ENCODE measurements at places on chromosomes 6 and 20.

DNA sequence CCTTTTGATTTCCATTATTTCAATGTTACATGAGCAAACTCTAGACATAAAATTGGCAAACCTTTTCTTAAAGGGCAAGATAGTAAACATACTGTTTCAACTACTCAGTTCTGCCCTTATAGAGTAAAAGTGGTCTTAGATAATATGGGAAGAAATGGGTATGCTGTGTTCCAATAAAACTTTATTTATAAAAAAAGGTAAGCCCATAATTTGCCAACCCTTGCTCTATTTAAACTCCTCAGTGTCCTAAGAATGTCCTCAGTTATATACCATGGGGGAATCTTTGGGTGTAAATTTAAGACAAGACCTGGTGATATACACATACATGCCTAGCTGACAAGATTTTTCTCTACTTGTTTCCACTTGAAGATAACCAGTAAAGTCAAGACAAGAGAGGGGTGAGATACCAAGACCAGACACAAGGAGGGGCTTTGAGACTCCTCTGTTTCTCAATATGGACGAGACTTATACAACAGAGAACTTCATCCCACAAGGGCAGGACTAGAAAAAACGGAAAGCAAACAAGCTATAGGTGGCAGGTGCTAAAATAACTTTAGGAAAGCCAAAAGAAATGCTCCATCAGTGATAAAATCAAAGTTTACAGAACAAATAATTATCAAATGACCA is 10.5 kb downstream of the SNX3 start:
- no peak for DNase-seq

GRCh38 chr6:30990422-30991086 is 7.0 kb downstream of the MUC21 start:
- DNase-seq = no peak

DNA sequence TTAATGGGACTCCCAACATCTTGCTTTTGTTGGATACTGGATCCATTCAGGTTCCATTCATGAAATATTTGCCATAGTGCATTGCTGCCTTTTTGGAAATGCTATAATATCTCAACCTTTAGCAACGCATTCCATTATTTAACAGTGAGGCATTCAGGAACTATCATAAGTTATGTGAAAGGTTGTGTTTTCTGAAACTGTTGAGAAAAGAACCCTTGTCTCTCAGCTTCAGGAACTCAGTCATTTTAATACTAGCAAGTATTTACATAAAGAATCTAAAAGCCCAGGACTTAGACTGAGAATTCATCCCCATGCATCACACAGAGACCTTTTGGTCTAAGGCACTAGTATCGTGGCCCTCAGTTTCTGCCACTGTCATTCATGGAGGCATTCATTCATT is 24.9 kb upstream of the SASH1 start:
- no peak for DNase-seq

GRCh38 chr20:38067717-38068365 is 34.3 kb downstream of the RPRD1B start:
- DNase-seq = no peak

DNA sequence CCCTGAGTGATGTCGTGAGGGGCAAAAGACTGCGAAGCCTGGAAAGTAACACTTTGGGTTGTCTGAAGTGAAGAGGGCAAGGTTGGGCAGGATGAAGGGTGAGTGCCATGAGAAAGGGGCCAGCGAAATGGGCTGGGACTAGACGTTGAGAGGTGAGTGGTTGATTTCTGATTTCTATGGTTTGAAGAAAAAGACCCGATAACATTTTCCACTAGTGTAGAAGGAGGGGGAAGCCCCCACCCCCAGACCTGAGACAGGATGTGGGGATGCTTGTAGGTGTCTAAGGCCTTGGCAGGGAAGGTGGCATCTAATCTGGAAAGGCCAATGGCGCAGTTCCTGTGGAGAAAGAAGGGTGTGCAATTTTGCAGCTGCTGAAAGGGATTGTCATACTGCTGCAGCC is 25.3 kb upstream of the KIF3B start:
- DNase-seq = no peak

- no peak for DNase-seq
Observed at GRCh38 chr6:155771822-155772221, 316.2 kb upstream of the NOX3 start.

GRCh38 chr20:17992847-17993513 is 24.2 kb downstream of the MGME1 start:
- no peak for DNase-seq

GRCh38 chr6:160167604-160168399 is 46.2 kb downstream of the SLC22A1 start:
- no peak for DNase-seq

GRCh38 chr6:87274660-87275274 is 47.6 kb upstream of the SMIM8 start:
- DNase-seq = no peak

GRCh38 chr20:168876-169275 is 11.6 kb downstream of the DEFB127 start:
- no peak for DNase-seq

DNA sequence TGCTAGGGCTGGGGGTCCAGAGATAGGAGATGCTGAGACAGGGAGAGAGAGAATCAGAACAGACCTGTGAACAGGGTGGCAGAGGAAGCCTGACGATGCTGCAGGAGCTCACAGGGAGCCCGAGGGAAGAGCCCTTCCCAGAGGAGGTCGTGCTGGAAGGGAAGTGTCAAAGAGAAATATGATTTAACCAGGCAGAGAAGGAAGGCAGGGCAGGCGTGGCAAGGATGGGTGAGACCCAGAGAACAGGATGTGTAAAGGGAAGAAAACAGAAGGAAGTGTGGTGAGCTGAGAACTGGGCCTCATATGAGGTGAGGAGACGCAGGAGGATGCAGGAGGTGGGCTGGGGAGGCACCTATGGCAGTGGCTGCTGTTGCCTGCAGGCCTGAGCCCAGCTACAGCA is 105.6 kb downstream of the ZDHHC14 start:
- no peak for DNase-seq

- DNase-seq = no peak
Observed at GRCh38 chr6:28944412-28944865, 20.7 kb upstream of the TRIM27 start.

GRCh38 chr6:111609028-111609820 is 3.5 kb upstream of the TRAF3IP2 start:
- no peak for DNase-seq

DNA sequence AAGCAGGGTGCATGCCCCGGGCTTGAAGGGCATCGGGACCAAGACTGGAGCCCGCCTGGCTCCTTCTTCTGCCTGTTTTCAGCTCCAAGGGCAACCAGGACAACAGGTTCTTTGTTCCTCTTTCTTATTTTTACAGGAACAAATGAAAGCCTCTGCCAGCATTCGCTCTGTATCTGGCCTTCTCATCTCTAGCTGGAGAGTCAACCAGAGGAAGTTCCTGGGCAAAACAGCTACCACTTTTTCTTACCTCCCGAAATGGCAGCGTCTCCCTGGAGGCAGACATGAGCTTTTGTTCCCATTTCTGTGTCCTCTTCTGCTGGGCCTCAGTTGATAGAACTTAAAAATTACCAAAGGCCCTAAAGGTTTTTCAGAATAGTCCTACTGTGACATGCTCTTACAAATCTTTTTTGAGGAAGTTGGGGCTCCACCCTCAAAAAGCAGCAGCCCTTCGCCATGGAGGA is 74.1 kb upstream of the NAA20 start:
- DNase-seq = no peak

GRCh38 chr6:109383438-109383940 is 1.2 kb upstream of the CD164 start:
- DNase-seq = no peak

DNA sequence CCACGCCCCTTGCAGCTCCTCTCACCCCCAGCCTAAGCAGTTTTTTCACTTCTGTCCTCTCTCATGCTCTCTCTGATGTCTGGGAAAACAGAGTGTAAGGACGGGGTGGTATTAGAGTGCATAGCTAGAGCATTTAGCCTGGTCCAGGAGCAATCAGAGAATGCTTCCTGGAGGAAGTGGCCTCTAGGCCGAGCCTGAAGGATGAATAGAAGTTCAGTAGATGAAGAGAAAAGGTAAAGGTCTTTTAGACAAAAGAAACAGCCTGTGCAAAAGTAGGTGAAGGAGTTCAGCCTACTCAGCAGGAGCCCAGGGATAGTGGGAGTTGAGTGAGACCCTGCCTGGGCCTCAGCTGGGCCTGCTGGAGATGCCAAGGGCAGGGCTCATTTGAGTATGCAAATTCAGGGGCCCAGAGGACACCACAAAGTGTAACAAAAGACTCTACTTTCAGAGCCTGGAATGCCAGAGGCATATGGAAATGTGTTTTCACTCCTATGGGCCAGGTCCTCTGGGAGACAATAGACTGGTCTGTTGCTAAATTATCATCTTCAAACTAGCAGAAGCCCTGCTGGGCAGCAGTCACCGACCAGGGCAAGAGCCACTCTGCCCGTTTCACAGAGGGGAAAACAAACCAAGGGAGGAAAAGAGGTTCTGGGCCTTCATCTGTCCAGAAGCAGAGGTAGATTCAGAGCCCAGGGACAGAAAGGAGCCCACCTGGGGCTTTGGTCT is 19.7 kb upstream of the TM9SF4 start:
- no peak for DNase-seq

- no peak for DNase-seq
Observed at GRCh38 chr6:5139828-5140771, 55.0 kb downstream of the PPP1R3G start.

DNA sequence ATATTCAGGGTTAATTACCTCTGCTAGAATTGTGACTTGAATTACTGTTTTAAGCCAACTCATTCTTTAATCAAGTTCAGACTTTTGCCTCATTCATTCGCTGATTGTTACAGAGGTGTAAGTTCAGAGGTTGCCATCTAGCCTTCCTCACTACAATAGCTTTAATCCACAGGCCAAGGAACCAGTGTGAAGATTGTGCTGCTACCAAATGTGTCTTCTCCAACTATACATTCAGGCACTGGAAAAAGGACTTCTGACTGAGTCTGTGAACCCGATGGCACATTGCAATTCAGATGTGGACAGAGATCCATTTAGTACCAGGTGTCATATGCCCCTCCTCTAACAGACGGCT is 111.2 kb upstream of the ADGRF1 start:
- no peak for DNase-seq

GRCh38 chr20:43776691-43777090 is 49.9 kb upstream of the GTSF1L start:
- DNase-seq = no peak

GRCh38 chr6:105569706-105570105 is 166.8 kb upstream of the PREP start:
- DNase-seq = peak; percentile 16

DNA sequence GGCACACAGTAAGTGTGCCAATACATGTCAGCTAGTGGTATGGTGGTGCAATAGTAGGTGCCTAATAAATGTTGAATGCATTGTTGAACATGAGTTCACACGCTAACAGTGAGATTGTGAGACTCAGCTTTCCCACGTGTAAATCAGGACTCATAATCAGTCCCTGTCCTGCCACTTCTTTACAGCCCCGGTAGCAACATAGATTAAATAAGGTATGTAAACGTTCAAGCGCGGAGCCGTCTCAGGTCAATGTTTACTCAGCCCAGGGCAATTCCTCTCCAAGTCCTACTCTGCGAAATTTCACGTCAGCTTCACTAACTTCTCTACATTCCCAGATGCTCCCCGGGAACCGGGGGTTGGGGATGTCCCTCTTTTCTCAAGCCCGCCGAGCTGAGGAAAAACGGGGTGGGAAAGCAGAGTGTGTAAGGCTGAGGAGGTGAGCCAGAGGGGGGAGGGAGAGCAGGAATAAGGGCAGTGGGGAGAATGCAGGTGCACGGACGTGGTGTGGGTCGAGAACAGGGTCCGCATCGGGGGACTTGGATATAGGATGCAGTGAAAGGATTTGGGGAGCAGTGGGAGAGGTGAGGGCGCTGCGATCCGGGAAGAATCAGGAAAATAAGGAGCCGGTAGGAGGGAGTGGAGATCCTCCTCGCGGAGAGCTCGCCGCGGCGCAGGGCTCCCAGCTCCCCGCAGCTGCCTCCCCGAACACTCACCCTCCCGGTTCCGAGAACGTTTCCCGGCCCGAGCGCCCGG is 544 bp upstream of the TP53INP2 start:
- DNase-seq = no peak

DNA sequence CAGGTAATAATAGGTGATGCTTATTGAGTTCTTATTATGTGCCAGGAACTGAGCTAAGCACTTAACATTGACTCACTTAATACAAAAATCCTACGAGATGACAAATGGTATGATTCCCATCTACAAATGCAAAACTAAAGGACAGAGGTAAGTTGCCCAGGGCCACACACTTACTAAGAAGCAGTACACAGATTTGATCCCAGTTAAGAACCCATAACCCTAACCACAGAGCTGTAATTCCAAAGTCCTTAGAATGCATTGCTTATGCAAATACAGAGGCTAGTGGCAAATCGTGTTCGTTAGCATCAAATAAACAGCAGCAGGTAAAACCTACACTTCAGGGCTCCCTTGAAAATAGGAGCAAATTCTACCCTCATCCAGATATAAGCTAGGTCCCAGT is 104.0 kb downstream of the SASH1 start:
- no peak for DNase-seq

DNA sequence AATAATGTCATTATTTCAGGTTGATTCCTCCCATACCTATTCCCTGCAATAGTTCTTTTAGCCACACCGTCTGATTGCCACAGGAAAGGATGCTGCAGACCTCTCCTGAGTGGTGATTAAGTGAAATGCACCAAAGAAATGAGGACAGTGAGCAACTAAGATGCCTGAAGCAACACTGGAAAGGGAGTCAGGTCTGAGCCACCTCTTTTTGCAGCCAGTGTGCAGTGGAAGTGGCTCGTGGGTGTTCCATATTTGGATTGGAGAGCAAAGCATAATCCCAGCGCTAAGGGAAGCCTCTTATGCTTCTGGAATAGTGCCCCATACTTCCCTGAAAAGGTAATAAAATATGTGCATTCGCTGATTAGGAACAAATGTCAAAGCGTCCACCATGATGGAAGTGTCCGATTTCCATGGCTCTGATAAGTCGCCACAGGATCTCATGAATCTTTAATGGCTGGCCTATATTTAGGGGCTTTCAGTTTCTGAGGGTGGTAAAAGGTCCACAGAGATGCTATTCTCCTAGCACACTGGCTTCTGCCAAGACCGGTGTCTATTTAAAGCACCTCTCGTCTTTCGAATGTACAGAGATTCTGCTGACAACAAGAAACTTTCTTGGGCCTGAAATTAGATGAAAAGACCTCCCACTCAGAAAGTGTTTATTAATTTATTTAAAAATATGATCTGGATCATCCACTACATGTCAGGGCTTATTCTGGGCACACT is 253.9 kb downstream of the SLC24A3 start:
- no peak for DNase-seq

Measured in HuH-7.5 (cell line).